ENCODE measurements at places on chromosomes 12 and 14. TPM values are rescaled to one million over a fixed set of nuclear protein-coding genes. Genes with fewer than 3 reads are reported as not detected.

Gene RPL10L
- not detected for total RNA-seq

Gene DENND5B
- 5.6 TPM for total RNA-seq

Gene MARCHF9
- 1.4 TPM for total RNA-seq

Gene GARIN6
- total RNA-seq, result not detected

Gene RDH16
- total RNA-seq, result 0.56 TPM

Gene GDF3
- total RNA-seq, result not detected

Gene ASCL1
- total RNA-seq, result not detected

Gene NTF3
- 0.08 TPM for total RNA-seq

Gene KRT6C
- total RNA-seq, result not detected

All from epithelial cell of alveolus of lung (primary cell).